Lung (tissue), 17 donors: ENCODE measurements at places on chromosomes 2 and 18. TPM values are rescaled to one million over a fixed set of nuclear protein-coding genes. Genes with fewer than 3 reads are reported as not detected.
A peak's percentile ranks its signal among the peaks of the same experiment; 100 is the strongest.

GRCh38 chr2:46495231-46496030 lies 16.1 kb downstream of the TMEM247 start:
- DNase-seq = no peak

- DNase-seq = no peak
These were observed 17.9 kb downstream of the STK17B start for GRCh38 chr2:196153480-196153879.

DNA sequence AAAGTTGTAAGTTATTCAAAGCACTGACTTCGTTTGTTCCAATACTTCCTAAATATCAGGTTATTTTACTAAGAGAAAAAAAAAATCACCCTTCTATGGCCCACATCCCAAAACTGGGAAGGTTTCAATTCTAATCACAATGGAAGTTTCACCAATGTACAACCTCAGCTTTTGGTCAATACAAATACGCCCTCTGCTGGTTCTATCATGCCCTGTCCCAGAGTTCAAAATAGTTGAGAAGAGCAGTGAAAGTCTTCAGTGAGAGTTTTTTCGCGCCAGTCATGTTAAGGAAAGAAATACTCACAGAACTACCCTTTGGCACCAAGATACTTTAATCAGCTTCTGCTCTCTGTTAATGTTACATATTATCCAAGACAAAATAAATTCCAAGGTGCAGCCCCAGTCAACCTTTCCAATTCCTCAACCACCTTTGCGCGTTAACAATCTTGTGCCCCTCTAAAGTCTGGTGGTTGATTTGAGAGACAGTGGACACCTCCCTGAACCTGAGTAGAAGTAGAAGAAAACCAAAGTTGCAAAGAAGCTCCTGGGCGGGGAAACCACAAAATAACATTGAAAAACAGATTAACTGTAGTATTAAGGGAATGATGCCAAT lies 59.9 kb downstream of the SUMO1 start:
- DNase-seq = peak; percentile 84

DNA sequence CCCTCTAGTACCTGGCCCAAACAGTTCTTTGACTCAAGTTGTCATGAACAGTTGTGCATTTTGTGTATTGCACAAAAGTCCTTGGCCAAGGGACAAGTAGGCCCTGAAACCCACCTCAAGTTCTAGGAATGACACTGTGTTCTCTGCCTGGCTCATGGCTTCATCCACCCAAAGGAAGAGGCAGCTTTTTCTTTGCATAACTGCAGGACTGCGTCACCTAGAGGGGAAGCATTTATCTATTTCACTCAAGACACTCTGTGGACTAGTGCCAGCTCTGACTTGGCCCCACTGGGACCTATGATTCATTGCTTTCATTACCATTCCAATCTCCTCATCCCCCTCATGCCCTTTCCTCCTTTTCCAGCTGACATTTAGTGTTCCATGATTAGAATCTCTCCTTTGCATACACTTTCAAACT lies 119.3 kb upstream of the SIX2 start:
- DNase-seq = no peak

DNA sequence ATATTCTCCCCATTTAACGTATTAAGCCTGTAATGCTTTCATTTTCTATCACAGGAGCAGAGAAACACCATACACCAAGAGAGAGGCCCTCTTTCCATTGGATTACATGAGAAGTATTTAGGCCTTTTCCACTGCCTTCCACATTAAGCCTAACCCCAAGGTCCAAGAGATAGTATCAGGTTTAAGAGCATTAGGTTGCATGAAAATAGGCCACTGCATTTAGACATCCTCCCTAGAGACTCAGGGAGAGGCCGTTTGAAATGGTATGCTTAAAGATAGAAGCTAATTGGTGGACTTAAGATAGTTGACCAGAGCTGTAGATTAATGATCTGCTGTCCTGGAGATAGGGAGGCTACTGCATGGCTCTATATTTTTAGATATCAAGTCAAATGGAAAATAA lies 128.5 kb upstream of the PTPRM start:
- DNase-seq = no peak

Gene TUBB6
- total RNA-seq = 57.8 TPM
